ENCODE measurements at places on chromosomes 12 and 14. TPM values are rescaled to one million over a fixed set of nuclear protein-coding genes. Genes with fewer than 3 reads are reported as not detected.

Gene CLEC4C
- polyA plus RNA-seq: 0.18 TPM

Gene UBE2N
- 143 TPM for polyA plus RNA-seq

DNA sequence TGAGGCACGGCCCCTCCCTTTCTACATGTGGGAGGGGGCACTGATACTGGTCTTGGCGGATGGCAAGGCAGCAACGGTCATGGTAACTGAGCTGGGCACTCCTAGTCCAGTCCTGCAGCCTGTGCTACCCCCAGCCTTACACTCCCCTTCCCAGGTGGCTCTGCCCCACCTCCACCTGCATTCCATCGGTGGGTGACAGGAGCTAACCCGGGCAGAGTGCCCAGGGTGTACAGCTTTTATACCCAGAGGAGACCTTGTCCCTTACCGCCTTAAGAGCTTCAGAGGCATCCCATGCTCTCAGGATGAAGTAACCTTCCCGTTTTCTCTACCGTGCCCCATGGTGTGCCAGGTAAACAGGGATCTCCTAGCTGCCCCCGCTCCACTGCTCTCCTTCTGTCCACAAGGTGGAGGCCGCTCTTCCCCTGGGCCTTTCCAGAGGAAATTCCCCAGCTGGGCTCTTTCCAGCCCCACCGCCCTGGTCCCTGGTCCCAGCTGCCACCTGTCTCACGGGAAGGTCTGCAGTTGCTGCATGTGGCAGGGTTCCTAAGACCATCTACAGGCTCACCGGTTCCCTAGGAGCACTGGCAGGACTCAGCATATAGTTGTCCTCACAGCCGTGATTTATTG, 20.5 kb downstream of the BRI3BP start:
- DNase-seq: no peak

GRCh38 chr12:52612431-52613383, 5.7 kb downstream of the KRT73 start:
- DNase-seq: no peak

- DNase-seq: peak; percentile 17
Measured at GRCh38 chr14:95774265-95775160, 60.6 kb upstream of the TCL1A start.

DNA sequence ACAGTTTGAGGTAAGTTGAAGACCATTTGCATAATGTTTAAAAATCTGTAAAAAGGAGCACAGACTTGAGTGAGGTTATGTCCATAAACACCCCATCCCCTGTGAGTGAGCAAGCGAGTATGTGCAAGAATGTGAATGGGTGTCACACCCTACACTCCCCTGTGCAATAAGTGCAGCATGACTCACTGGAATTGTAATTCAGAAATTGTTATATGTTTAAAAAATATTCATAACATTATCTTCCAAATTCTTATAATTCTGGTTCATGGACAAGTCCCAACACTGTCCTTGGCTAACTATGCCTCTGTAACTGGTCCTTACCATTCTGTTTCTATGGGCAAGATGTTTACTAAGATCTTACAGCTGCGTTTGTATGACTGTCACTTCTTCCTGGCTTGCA, 207.8 kb upstream of the FAR2 start:
- no peak for DNase-seq

- DNase-seq: no peak
Measured at GRCh38 chr12:45089411-45090075, 38.6 kb upstream of the DBX2 start.
